Fibroblast of the conjunctiva (primary cell): ENCODE measurements at places on chromosomes 12 and 14.

- peak; percentile 1 for DNase-seq
These were observed 194.3 kb downstream of the CPNE8 start for GRCh38 chr12:38711054-38711453.

DNA sequence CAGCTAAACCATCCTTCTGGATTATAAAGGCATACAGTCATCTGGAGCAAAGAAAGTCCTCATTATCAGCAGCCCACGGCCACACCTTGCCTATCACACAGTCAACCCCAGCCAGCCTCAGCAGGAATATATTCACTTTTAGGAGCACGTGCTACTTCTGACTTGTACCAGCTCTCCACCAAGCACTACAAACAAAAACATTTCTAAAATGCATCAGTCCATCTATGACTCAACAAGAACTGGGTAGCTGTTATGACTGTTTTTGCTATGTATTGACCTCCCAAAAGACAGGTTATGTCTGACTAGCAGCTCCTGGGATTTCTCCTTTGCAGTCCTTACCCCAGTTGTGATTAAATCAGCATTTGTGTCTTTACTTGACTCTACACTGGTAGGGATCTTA, 31.2 kb downstream of the NUAK1 start:
- no peak for DNase-seq

DNA sequence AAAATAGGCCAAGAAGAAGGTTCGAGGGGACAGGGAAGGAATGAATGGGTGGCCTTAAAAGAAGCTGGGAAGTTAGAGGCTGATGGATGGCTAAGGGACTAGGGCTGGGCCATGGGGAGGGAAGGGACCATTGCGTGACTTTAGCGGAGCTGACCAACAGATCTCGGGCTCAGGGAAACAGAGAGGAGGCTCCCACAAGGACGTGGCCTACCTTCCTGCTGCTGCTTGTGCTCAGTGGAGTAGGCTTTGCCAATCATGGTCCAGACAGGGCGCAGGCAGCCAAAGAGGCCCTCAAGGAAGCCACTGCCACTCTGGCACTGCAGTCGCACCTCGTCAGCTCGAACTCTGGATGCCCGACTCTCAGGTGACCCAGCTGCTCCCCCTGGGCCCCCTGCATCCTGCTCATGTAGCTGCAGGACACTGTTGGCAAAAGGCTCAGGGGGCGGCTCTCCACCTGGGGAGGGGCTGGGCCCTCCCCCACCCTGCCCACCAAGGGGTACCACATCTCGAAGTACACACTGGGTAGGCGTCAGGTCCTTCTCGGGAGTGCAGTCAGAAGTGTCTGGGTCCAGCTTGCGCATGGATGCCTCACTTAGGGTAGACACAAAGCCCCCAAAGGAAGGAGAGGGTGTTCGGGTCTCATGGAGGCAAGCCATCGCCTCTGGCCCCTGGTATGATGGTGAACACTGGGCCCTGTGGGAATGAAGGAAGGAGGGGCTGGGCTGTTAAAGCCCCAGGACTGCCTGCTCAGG, 12.3 kb downstream of the MAP3K12 start:
- no peak for DNase-seq

DNA sequence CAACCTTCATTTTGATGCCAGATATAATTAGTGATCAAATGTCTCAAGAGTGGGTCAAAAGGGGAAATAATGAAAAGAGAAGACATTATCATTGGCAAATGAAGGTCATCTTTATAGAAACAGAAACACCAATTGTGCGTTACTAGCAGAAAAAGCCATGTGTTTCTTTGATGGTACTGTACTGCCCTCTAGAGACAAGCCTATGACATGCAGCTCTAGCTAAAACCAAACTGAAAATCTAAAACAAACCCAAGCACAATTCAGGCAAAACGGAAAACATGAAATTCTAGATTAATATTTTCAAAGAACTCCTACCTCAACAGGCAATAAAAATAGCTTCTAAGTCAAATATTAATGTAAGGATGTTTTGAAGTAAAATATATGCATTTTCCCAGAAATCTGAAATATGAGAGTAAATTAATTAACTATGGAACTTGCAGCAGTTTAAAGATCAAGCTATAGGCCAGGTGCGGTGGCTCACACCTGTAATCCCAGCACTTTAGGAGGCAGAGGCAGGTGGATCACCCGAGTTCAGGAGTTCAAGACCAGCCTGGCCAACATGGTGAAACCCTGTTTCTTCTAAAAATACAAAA, 115.4 kb downstream of the KLHL28 start:
- peak; percentile 27 for DNase-seq

- DNase-seq = no peak
These were observed 1.2 kb downstream of the KCNJ8 start for GRCh38 chr12:21773263-21773741.

DNA sequence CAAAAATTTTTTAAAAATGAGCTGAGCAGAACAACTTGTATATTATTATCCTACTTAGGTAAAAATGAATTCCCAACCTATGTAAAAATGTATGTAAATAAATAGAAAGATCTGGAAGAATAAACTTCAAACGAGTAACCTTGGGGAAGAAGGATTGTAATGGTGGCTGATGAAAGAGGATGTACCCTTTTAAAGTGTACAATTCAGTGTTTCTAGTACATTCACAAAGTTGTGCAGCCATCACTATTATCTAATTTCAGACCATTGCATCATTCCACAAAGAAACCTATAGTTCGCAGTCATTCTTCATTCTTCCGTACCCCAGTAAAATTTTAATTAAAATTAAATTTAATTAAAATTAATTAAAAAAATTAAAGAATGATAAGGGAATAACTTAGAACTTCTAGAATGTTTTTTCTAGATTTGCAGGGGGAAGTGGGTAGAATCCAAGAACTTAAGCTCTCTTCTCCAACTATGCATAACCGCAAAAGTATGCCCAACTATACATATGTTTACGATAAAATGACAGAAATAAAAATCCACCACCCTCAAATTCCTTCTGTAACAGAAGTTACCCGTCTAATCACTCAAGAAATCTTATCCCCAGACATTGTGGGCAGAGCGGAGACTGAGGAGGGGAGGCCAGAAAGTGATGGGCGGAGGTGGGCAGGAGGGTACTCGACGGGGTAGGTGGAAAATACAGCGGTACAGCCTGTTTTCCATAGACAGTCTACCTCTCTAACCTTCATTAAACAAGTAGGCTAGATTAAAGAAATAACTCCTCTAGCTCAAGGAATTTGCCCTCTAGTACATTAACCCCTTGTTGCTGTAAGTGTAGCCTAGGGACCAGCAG, 921 bp downstream of the DEPDC4 start:
- peak; percentile 18 for DNase-seq

GRCh38 chr12:28017126-28017872, 44.8 kb upstream of the PTHLH start:
- DNase-seq = no peak

GRCh38 chr14:36657399-36658122, 4.1 kb upstream of the PAX9 start:
- no peak for DNase-seq

DNA sequence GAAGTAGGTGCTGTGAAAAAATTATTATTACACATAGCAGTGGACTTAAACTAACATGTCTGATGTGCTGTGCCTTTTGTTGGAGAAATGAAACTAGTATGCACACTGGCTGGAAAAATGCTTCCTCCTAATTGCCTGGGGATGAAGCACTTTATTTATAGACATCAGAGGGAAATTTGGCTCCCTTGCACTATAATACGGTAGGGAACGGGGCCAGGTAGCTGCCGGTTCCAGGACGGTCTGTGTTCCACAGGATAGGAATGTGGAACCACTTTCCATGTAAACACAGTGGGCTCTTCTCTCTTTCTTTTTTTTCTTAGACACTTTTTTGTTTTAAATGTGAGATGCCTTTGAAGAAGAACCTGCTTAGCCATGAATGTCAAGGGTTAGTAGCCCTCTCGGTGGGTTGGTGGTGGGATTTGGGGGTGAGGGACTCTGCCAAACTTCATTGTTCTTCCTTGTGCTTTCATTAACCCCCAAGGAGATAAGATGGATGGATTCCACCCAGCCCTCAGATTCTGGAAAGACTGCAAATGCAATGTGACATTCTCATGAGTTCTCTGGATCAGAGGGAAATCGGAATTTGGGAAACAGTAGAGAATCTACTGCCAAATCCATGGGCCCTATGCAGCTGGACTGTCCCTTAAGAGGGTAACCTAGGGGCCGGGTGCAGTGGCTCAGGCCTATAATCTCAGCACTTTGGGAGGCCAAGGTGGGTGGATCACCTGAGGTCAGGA, 58.0 kb upstream of the GSC start:
- no peak for DNase-seq

DNA sequence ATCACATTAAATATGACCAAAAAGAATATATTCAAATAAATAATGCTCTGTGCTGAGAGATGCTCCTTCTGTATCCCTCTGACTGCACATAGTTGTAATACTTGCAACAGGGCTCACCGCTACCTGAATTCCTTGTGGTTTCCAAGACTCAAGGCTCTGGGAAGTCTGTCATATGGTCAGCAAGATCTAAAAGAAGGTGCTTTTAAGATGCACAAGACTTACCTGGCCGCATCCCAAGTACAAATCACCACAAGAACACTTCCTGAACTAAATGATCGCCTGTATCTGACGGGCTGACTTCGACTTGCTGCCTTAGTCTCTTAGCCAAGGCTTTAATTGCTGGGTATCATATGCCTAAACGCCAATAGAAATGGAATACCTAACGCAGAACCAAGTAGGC, 67.2 kb downstream of the HECTD4 start:
- no peak for DNase-seq

DNA sequence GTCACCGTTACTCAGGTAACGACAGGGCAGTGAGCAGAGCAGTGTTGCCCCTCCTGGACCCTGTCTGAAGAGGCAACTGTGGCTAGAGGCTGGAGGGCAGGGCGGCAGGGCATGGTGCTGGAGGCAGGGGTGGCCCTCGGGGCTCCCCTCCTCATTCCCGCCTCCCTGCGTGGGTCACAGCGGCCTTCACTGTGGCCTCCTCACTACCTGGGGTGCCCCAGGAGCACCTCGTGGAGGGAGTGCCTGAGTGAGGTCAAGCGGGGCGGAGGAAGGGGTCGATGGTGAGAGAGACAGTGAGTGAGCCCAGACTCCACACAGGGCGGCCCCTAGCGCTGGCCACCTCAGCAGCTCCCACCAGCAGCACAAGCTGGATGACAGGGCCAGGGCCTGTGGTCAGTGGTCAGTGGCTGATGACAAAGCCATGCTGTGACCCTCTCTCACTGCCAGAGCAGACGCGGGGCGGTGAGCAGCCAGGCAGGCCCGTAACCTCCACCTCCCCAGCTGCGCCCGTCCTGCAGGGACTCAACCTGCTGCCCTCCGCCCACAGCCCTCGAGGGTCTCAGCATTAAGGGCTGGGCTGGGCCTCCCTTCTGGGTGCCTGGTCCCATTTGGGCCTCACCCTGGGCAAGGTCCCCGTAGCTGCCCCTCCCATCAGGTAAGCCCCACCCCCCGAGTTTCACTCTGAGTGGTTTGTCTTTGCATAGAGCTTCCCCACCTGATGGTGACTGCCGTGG, 17.8 kb downstream of the GPR132 start:
- no peak for DNase-seq

GRCh38 chr14:24734917-24735500, 101.0 kb upstream of the GZMB start:
- DNase-seq = peak; percentile 49

DNA sequence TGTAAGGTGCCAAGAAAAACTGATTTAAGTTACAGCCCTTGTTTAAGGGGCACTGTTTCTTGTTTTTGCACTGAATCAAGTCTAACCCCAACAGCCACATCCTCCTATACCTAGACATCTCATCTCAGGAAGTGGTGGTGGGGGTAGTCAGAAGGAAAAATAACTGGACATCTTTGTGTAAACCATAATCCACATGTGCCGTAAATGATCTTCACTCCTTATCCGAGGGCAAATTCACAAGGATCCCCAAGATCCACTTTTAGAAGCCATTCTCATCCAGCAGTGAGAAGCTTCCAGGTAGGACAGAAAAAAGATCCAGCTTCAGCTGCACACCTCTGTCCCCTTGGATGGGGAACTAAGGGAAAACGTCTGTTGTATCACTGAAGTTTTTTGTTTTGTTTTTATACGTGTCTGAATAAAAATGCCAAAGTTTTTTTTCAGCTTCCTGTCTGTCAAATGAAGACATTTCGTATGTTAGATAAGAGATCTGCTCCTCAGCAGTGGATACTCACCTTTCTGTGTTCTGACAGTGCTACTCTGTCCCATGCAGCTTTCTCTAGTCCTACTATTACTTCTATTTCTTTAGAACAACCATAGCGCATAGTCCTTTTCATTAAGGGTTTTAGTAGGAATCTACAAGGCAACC, 1.2 kb upstream of the PA2G4 start:
- no peak for DNase-seq

- DNase-seq = no peak
These were observed 755.4 kb downstream of the SLC6A15 start for GRCh38 chr12:84157170-84157569.

DNA sequence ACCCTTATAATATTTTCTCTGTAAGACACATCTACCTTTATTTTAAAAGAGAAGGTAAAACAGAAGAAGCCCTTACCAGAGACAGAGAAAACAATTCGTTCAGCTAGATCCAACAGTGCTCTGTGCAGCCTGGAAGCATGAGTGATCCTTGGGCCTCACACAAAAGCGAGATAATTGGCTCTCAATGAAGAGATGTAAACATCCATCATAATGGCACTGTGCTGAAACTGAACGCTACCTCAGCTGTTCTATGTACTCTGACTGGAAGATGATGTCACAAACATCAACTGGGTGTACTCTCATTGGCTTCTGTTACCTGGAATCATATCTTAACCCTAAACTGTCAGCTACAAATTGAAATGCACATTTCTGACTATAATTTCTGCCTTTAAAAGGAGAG, at the start of gene MGAT4C:
Gene MGAT4C, minus strand, starts transcription at position 229 of the 400 bp plus-strand sequence.
- DNase-seq = no peak

- DNase-seq = no peak
These were observed 83.4 kb downstream of the GTF2A1 start for GRCh38 chr14:81137316-81137715.

DNA sequence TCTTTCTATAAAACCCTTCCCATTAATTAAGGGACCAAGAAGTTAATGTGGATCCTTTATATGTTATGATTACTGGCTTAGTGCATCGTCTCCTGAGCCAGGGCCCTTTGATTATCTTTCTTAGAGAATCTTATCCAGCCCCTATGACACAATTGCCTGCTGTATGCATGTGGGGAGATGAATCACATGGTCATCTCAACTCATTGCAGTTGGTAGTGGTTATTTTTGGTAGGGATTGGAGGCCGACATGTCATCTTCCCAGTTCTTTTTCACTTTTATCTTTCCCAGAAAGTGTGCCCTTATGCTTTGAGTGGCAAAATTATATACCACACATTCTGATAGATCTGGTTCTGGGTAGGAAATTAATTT, 26.0 kb downstream of the ZNF664 start:
- no peak for DNase-seq

DNA sequence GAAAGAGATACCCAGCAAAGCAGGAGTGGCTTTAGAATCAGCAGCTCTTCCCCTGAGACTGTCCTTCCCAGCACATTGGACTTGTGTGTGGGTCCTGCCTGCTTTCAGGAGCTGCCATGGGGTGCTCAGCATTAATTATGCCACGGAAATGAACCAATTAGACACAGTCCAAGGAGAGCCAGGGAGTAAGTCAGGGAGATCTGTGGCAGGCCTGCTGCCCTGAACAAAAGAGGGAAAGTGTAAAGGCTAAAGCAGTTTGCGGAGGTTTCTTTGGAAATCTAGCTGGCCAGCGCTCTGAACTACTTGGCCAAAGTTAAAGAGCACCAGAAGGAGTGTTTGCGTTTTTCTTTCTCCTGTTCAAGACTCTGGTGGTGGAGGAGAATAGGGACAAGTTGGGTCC, 65.7 kb upstream of the SRSF5 start:
- DNase-seq = no peak
